Stimulated activated CD4-positive, alpha-beta T cell treated with anti-CD3 and anti-CD28 coated beads, Interleukin-15, amount 100 ng/mL, for 24 hours (primary cell): ENCODE measurements at places on chromosomes 3 and 15.

- DNase-seq, result no peak
Observed at GRCh38 chr3:38725726-38726419, 76.4 kb upstream of the SCN5A start.

DNA sequence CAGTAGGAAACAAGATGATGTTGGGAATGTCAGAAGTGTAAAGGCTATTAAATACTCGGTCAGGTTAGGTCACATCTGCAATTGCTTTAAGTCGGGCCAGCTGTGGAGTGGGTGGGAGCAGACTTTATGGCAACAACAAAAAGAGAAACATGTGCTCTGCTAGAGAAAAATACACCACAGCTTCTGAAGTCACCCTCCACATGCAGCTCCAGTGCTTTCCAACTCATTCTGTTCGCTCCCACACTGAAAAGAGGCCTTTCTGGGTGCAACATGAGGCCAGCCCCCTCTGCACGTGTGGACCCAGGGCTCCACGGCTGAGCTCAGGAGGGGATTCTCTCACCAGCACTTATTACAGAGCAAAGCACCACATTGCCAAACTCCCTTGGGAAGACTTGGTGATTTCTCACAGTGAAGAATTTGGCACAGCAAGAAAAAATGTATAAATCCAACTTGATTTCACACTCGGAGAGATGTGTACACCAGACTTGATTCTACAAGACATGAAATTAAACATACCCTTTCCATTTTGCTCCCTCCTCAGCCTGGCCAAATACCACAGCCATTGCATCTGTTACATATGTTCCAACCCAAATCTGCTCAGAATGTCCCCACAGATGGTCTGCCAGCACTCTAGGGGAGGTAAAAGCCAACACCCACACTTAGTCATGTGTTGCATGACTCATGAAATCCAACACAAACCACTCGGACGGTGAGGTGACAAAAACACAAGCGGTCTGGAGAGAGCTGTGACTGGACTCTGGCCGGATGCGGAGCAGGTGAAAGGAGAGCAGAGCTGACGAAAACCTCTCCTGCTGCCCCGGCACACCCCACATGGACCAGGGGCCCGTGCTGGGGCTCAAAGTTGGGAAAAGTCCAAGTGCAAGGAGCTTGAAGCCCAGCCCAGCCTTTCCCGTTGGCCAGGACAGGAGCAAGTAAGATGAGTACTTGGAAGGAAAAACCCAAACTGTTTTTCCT is 74.6 kb downstream of the ITGB5 start:
- no peak for DNase-seq

DNA sequence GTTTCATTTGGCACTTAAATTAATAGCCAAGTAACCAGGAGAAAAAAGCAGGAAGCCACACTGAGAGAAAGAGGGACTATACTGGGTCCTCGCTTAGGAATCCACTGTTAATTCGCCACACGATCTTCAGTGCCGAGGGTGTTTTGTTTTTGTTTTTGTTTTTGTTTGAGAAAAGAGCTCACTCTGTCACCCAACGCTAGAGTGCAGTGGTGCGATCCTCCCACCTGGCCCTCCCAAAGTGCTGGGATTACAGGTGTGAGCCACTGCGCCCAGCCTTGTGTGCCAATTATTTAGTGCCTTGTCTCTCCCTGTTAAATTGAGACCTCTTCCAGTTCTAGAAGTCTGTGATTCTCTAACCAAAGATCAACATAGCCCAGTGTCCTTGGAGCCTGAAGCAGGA is 53.8 kb upstream of the TPM1 start:
- DNase-seq, result no peak

DNA sequence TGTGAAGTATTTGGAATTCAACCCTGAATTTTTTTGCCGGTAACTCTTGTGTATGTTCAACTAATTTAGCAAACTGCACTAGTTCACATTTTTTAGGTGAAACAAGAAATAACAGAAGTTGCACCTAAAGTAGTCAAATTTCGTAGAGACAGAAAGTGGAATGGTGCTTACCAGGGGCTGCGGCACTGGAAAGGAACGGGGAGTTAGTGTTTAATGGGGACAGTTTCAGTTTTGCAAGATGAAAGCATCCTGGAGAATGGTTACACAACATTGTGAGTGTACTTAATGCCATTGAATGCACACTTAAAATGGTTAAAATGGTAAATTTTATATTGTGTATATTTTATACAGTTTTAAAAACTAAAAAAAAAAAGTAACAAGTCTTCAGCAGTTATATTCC is 27.4 kb downstream of the PPARG start:
- DNase-seq, result no peak
